ENCODE measurements at places on chromosomes 16 and 17.

GRCh38 chr17:41625602-41626001 lies 1.2 kb upstream of the KRT17 start:
- DNase-seq = no peak

GRCh38 chr17:51347851-51348584 lies 87.7 kb downstream of the UTP18 start:
- DNase-seq = no peak

DNA sequence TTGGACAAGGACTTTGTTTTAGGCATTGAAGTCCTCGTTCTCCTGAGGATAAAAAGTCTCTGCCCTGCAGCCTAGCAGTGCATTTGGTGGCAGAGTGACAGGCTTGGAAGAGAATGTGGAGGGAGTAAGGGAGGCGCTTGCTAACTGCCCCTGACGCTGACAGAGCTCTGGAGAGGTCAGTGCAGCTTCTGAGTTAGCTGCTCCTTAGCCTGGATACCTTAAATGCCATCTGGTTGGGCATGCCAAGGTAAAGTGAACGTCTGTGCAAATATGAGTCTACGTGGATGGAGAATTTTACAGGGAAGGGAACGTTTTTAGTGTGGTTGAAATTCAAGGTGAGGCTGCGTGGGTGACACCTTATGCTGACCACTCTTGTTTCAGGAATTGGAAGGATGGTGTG lies 44.4 kb downstream of the SEC14L1 start:
- DNase-seq = no peak

GRCh38 chr17:8720596-8720995 lies 24.0 kb downstream of the CCDC42 start:
- DNase-seq = no peak

DNA sequence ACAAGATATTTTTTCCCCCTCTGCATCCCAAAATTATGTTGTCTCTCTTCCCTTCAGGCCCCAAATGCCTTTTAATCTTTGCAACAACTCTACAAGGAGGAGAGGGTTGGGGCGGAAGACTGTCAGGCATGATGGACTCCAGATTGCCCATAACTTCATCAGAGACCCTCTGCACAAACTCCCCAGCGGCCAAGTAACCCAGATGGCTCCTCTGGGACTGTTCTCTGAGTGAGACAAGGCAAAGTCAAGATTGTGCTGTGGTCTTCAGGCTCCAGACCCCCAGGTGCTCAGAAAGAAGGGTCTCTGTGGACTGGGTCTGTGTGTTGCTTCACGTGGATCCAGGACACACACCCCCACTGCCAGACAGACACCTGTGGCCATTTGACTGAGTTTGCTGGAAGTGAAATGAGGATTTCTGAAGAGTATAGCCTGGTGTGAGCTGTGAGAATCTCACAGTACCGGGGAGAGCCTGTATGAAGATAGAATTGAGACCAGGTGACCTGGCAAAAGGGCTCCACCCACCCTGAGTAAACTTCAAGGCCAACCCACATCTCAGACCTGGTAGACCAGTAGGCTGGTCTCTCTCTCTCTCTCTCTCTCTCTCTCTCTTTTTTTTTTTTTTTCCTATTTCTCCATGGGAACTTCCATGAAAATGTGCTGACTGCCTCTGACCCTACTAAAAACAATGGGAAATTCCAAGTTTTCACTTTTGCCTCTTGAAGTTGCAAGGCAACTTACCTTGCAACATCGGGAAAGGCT lies 354.1 kb downstream of the SOX9 start:
- no peak for DNase-seq

DNA sequence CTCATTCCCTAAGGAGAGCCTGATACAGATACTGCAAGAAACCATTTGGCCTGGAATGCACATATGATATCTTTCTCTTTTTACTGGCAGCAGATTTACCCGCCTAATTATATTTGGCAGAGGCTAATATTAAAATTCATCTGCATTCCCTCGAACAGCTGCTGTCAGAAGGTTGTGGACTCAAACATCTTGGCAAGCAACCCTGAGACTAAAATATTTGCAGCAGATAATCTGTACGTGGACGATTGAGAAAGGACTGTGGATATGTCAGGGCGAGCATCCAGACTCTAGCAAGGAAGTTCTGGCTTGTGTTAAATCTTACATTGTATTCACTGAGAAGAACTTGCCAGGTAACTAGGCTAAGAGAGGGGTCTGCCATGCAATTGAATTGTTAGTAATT lies 65.2 kb downstream of the SNX20 start:
- DNase-seq = no peak

GRCh38 chr16:30186782-30187555 lies 3.6 kb downstream of the CORO1A start:
- no peak for DNase-seq

GRCh38 chr16:57660715-57661463 lies 7.2 kb upstream of the ADGRG3 start:
- DNase-seq = no peak

- DNase-seq = no peak
Observed at GRCh38 chr16:1259760-1260068, 3.8 kb downstream of the TPSD1 start.

DNA sequence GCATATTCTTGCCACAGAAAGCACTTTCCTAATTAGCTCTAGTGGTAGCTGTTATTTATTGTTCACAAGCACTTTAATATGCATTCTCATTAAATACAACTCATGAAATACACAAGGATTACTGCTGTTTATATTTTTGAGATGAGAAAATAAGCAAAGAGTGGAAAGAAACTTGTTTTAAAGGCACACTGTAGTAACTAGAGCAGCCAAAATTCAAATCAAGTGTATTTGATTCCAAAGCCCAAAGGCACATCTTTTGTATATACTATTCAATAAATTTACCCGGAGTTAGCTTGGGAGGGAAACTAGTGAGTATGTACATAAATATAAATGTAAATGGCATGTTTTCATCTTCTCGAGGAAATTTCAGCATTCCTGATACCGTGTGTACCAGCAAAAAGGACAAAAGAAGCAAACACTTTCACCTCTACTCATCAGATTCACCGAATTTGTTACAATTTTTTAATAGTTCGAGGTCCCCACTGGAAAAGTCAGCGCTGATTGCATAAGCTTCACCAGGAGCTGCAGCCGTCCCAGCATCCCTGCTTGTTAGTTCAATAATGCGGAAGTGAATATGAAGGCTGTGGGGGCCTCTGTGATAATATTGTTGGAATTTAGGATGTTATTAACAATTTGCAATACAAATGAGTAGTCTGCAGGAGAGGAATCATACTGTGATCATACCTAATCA lies 371.6 kb upstream of the MON1B start:
- no peak for DNase-seq

GRCh38 chr16:69469807-69470561 lies 45.6 kb downstream of the CYB5B start:
- no peak for DNase-seq

GRCh38 chr17:8839410-8839935 lies 28.0 kb downstream of the PIK3R6 start:
- no peak for DNase-seq

- no peak for DNase-seq
Observed at GRCh38 chr17:31903401-31903800, 1.9 kb upstream of the UTP6 start.

DNA sequence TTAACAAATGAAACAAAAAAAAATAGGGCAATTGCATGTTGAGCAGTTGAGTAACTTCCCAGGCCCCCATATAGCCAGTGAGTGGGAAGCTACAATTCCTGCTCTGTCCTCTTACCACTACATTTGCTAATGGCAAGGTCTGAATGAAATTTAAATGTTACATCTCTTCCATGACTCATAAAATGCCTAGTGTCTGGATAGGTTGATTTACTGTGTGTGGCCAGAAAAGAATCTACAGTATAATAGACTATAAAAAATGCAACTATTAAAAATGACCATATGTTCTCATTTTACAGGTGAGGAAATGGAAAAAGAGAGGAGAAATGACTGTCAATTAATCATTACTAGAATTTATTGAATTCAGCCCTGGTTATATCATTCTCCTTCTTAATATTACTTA lies 1199.3 kb downstream of the CDH11 start:
- DNase-seq = no peak

DNA sequence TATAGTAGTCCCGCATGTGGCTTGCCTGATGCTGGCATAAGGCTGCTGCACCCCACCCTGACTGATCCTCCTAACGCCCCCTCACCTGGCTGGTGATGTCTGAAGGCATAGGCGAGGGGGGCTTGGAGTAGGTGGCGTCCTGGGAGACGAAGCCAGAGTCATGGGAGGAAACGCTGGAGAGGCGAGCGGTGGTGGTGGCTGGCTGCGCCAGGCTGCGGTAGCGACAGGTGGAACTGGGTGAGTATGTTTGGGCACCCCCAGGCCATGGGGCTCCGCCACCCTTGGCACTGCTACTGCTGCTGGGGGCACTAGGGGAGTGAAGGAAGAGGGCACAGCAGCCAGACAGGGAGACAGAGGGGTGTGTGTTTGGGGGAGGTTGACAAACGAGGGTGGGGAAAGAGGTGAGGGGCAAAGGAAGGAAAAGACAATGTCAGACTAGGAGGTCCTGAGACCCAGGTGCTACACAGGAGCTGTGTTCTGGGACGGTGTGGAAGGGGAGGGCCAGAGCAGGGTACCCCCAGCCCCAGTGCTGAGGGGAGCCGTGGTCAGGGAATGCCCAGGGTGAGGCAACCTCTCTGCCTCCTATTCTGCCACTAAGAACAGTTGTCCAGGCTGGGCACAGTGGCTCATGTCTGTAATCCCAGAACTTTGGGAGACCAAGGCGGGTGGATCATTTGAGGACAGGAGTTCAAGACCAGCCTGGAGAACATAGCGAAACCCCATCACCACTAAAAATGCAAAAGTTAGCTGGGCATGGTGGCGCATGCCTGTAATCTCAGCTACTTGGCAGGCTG lies 11.4 kb downstream of the MTSS2 start:
- DNase-seq = no peak

DNA sequence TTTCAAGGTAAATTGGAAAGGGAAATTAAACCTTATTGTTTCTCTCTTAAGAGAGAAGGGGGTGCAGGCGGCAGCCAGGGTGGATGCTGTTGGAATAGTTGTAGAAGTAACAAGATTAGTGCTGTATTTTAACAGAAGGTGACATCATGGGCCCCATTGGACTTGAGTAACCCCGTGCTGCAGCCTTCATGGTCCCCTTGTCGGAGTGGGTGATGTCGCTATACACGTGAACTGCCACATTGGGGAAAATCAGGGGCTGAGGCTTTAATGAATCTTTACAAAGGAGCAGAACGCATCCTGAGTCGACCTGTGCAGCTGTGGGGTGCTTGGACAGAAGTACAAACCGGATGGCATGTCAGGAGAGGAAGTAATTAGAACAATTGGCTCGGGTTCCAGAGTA lies 3.2 kb downstream of the SNX11 start:
- DNase-seq = no peak

GRCh38 chr16:339680-340079 lies 12.8 kb downstream of the AXIN1 start:
- no peak for DNase-seq

GRCh38 chr16:71746442-71747046 lies 22.0 kb upstream of the PHLPP2 start:
- DNase-seq = no peak

- no peak for DNase-seq
Observed at GRCh38 chr17:44927696-44928095, 12.4 kb upstream of the GFAP start.

- DNase-seq = no peak
Observed at GRCh38 chr17:4818276-4818675, 11.3 kb downstream of the PLD2 start.

DNA sequence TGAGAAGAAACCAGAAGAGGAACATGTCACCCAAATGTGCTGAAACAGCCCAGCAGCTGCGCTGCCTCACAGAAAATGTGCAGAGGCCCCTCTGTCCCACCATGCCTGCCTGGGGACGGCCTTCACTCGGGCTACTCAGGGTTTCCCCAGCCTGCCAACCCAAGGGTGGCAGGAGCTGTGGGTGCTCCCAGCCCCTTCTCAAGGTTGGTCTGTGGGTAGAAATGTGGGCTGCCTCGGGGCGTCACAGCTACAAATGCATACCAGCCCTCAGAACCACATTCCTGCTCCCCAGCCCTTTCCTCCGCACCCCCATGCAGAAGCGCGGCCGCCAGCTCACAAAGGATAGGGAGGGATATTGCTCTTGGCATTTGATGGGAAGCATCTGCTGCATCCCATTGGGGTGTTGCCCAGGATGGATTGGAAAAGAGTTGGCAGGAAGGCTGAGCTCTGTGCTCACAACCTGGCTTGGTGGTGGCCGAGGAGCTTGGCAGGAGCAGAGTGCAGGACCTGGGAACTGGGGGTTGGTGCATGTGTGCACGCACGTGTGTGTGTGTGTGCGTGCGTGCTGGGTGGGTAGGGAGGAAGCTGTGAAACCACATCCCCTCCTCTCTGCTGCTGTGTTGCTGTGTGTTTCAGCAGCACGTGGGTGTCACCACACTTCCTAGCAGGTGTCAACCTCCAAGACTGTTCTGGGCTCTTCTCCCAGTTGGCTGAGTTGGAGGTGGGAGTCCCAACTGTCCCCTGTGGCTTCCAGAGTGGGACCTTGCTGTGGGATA lies 304.4 kb downstream of the SEC14L1 start:
- DNase-seq = no peak

GRCh38 chr16:5918567-5919130 lies 821.1 kb upstream of the EEF2KMT start:
- no peak for DNase-seq

GRCh38 chr16:46911038-46911437 lies 26.9 kb downstream of the GPT2 start:
- DNase-seq = no peak

DNA sequence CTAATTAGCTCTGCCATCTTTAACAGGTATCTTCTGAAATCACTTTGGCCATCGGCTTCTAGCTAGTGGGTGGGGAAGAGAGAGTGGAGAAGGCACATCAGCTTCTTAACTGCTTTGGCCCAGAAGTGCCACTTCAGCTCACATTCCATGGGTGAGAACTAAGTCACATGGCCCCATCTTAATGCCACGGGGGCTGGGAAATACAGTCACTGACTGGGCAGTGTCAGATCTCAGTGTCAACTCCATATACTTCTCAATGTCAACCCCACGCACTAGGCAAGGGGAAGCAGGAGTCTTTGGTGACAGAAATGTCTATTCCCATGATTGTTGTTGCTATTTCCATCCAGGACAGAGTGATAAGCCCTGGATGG lies 29.4 kb downstream of the CCR7 start:
- DNase-seq = no peak

DNA sequence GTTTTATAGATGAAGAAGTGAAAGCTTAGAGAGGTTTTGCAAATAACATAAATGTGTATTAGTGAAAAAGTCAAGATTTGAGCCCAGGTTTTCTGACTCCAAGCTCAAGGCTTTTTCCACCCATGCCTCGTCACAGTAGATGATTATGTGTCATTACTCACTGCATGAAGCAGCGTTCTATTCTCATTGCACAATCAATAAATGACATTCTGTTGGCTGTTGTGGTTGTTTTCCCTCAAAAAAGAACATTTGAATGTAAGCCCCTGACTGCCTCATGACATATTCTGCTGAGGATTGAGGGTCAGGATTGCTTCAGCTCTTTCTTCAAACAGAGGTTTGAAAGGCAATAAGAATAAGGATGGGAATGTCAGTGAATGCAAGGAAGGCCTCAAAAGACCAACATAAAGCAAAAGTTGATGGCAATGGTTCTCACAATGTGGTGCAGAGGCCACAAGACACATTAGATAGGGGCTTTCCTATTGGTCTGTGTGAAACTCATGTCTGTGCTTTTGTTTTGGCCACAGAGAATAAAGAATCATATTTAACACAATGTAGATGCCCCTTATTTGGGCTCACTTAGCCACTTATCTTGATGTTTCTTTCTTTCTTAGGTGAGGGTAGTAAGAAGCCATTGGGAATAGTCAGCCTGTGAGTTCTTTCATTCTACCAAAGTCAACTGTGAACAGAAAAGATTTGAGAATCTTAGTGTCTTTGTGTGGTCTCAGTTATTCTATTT lies 5.4 kb upstream of the MMD start:
- DNase-seq = no peak

Data from NCI-H146 (cell line).